Right renal cortex interstitium (tissue), 3 donors: ENCODE measurements at places on chromosomes 6 and 20.

- no peak for DNase-seq
Observed at GRCh38 chr6:162343936-162344645, 383.5 kb downstream of the PRKN start.

DNA sequence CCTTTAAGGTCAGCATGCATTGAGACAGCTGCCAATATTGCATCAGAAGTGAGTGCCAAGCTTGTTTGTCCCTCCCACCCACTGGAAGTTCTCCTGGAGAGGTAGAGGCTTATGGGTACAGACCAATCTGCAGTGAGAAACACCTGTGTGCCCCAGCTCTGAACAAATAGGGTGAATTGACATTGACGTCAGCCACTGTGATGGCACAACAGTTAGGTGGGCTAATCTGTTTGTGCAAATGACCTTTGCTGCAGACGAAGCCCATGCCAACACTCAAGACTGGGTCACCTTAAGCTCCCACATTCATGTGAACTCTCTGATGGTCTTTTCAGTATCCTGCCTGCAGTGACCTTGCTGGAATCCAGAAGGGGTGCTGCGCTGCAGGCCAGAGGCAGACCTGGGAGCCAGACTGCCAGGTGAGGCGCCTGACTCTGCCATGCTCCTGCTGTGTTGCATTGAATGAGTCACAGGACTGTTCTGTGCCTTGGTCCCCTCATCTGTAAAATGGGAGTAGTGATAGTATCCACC is 99.9 kb downstream of the ALDH8A1 start:
- no peak for DNase-seq

- DNase-seq = no peak
Observed at GRCh38 chr6:128029826-128030225, 129.0 kb upstream of the THEMIS start.

DNA sequence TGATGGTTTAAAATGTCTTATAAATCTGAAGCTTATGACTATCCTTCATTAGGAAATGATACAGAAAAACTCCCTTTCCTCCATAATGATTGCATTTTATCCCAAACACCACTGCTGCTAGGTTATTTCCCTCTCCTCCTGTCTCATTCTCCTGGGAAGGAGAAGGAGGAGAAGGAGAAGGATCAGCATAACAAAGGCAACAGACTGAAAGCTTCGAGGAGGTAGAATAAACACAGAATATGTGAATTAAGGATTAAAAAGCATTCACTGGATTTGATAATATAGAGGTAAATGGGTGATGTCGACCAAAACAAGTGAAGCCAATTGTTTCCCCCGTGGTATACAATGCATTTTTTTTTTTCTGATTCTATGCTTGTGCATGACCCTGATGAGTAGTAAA is 82.0 kb downstream of the WASF1 start:
- DNase-seq = no peak

DNA sequence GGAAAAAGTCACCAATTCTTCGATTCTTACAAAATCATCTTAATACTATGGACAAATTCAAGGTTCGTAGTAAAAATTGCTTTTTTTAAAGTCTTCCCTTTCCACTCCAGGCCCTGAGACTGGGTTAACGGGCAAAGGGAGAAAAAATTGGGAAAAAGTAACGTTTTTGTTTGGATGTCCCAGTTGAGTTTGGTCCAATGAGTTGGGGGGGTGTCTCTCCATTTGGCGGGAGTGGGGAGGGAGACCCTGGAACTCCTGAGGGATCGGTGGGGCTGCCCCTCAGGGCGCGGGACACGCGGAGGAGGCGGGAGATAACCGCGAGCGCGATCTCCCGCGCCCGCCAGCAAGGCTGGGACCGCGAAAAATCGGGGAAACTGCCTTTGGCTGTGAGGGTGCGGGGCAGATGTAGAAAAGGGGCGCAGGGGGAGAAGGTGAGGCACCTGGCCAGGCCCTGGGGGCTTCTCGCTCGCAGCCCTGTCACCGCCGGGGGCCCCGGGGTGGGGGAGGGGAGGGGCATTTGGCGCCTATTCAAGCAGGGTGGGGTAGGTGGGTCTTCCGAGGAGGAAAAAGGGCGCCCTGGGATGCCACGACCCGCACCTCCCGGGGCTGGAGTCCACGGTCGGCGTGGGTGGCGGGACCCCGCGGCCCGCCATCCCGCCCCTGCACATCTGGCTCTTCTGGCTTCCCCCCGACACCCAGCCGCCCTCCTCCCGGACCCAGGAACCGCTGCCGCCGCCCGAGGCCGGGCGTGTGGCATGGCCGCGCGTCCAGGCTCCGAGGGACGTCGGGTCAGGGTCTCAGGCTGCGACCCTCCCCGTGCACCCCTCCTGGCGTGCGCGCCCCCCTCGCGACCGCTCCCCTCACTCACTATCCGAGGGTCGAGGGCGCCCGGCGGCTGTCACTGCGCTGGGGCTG is 595 bp downstream of the FBXO5 start:
- DNase-seq = no peak

GRCh38 chr6:168990019-168990751 is 263.5 kb downstream of the THBS2 start:
- no peak for DNase-seq

GRCh38 chr6:169472786-169473416 is 219.3 kb upstream of the THBS2 start:
- DNase-seq = no peak
